Activated naive CD4-positive, alpha-beta T cell treated with anti-CD3 and anti-CD28 coated beads, Interleukin-2, amount 50 U/mL, for 72 hours (primary cell): ENCODE measurements at places on chromosomes 4 and X. TPM values are rescaled to one million over a fixed set of nuclear protein-coding genes. Genes with fewer than 3 reads are reported as not detected.

DNA sequence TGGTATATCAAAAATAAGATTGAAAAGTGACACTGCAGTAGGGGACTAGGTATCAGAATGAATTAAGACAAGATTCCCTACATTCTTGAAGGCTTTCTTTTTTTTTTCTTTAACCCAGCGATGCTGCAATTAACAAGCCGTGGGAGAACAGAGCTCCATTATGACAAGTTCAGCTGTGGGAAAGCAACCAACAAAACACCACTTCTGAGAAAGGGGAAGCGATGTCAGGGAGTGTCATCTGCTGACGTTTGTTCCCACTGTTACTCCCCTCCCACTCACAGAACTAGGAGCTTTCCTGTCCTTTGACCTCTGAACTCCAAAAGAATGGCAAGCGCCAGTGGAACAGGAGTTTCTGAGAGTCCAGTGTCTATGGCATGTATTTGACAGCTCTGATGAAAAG is 90.2 kb upstream of the SLITRK2 start:
- DNase-seq = no peak

DNA sequence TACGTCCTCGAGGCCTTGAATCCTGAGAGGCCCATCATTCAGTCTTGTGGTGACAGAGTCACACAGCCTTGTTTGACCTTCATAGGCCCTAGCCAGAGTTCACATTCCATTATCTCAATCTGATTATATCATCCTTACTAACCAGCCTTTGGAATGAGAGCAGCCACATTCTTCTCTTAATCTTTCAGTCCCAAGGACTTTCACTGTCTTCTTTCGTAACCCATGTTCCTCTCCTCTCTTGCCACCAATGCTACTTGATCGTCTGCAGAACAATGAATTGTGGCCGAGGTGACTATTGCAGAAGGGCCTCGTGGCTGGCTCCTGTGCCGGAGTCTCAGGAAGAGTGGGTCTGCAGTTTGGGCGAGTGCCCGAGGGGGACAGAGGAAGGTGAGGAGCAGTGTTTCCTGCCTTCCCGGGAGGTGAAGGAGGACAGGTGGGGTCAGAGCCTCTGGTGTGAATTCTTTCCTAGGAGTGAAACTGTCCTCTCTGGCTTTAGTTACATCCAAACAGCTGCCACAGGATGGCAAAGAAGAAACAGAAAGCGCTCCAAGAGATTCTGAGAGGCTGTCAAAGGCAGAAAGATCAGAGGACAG is 94.6 kb downstream of the LIMCH1 start:
- no peak for DNase-seq

DNA sequence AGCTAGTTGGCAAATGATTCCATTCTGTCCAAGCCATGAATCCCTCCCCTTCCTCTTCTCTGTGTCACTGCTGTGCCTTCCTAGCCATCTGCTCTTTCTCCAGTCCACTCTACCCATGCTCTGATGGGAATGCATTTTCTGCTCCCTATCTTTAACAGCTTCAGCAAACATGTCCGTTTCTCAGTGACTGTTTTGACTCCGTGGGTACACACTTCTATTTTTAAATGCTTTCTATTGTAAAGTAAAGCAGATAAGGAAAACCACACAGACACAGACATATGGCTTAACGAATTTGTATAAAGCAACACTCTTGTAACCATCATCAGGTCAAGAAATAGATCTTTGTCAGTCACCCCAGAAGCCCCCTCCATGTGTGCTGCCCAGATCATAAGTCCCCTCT is 72.4 kb upstream of the KLHL13 start:
- no peak for DNase-seq

DNA sequence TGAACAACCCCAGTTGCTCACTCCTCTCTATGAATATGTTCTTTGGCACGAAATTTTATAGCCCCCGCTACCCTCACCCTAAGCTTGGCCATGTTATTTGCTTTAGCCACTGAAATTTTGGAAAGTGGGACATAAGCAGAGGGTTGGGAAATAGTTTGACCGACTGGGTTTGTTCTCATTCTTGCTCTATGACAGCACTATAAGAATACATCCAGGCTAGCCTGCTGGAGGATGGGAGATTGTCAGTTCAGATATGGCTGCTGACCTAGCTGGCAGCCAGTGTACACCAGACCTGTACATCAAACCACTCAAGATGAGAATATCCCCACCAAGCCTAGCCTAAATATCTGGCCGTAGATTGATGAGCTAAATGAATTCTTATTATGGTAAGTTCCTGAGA is 298.1 kb downstream of the PDGFC start:
- no peak for DNase-seq

SPACA5 gene
- not detected for total RNA-seq

PPARGC1A gene
- not detected for total RNA-seq
